Fibroblast of pulmonary artery (primary cell): ENCODE measurements at places on chromosomes 4 and X.

- no peak for DNase-seq
Measured at GRCh38 chrX:31807165-31807564, 735.3 kb upstream of the FTHL17 start.

GRCh38 chr4:113806850-113807249 is 45.3 kb upstream of the CAMK2D start:
- DNase-seq: no peak

DNA sequence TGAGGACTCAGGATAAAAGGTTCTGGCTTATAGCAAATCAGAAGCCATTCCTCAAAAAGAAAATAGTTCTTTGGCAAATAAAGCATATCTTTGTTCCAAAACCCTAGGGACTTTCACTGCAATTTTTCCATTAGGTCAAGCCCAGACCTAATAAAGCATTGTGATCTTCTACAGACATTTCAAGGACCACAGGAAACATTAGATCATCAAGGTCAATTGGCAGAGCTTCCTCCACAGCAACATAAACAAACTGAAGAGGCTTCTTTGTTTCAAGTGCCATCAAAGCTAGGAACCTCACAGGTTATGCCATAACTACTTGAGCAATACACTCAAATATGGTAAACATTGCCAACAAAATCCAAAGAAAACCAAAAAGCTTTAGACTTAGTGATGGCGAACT is 144.9 kb downstream of the ANXA5 start:
- DNase-seq: peak; percentile 5

DNA sequence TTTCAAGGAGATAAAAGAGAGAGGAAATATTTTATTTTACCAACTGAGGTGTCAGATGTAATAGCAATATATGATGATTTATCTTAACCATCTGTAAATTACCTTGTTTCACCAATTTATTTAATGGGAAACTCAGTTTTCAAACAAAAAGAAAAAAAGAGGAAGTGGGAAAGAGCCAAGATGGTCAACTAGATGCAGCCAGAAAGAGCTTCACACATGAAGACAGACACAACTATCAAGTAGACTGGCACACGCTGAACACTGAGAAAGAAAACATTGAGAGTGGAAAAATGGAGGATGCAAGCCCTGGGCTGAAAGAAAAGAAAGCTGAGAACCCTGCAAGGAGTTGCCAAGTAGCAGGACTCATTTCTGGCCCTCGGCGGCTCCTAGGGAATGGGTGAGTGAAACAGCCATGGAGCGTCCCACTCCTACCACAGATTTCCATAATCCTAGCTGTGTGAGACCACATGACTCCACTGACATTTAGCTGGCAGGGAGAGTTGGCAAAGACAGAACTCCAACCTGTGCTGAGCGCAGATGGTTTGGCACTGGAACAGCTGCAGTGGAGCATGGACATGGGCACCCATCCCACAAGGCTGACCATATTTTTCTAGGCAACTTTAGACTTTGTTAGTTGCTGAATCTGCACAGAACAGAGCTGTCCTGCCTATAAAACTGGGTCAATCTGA is 409.3 kb downstream of the FAM47B start:
- no peak for DNase-seq

GRCh38 chr4:93911671-93912070 is 83.1 kb downstream of the ATOH1 start:
- DNase-seq: no peak

- no peak for DNase-seq
Measured at GRCh38 chrX:55210931-55211677, 9.0 kb upstream of the PAGE5 start.

GRCh38 chrX:148380650-148381561 is 119.5 kb upstream of the AFF2 start:
- no peak for DNase-seq

DNA sequence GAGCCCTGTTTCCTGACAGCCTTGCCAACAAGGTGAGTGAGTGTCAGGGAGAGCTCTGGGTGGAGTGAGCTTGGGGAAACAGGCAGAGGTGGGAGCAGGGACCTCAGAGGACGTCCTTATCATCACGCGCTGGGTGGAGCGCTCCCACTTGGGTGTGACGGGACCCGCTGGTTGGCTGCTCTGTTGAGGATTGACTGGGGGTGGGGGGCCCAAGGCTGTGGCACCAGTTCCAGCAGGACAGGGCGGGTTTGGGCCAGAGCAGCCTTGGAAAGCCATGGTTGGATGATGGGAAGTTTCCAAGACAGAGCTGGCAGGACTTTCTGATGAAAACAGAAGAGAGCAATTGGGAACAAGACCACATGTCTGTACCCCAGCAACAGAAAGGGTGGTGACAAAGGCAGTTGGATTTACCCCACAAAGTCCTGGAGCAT is 3.0 kb upstream of the PCGF3 start:
- no peak for DNase-seq

GRCh38 chrX:19904778-19905367 is 17.5 kb upstream of the SH3KBP1 start:
- peak; percentile 63 for DNase-seq

- no peak for DNase-seq
Measured at GRCh38 chr4:182338746-182339145, 95.5 kb downstream of the TENM3 start.
